ENCODE measurements at places on chromosomes 12 and 14.

DNA sequence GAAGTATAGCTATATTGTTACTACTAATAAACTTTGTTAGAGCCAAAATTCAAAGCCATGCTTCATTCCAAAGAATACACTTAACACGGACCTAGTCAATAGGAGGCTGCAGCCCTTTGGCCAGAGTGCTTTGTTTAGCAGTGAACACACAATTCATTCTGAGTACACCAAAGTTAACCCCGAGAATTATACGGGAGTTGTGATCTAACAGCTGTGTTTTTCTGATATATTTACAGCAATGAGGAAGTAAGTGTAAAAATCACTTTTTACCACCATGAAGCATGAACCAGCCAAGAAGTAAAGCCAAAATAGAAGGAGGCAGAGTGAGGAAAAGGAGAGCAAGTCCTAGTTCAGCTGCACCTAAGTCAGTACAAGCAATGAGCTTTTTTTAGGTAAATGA lies 156.8 kb upstream of the PDE3A start:
- DNase-seq, result no peak

GRCh38 chr12:11953523-11953922 lies 117.2 kb upstream of the BCL2L14 start:
- DNase-seq, result no peak

DNA sequence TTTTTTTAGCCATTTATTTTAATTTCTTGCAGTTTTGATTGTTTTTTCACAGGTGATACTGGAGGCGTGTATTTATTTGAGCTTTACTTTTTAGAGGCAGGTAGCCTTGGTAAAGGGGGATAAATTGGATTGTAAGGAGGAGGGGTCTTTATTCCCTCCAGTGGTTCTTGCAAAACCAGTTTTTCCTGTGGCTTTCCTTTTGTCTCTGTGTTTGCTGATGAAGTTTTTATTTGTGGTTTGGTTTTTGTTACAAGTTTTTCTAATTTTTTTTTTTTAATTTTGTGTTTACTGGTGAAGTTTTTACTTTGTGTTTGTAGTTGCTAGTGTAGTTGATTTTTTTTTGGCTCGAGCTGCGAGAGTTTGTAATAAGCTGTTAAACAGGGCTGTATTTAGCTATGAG lies 278.5 kb downstream of the PRKD1 start:
- no peak for DNase-seq

DNA sequence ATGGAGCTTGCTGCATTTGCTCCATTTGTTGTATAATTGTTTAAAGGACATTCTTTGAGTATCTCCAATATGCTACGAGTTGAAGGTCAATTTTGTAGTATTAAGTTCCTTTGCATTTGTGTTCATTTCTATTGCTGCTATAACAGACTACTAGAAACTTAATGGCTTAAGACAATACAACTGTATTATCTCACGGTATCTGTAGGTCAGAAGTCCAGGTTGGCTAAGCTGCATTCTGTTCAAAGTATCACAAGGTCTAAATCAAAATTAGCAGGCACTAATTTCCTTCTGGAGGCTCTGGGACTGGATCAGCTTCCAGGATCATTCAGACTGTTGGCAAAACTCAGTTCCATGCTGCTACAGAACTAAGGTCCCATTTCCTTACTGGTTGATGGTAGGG lies 340.6 kb downstream of the GXYLT1 start:
- no peak for DNase-seq

DNA sequence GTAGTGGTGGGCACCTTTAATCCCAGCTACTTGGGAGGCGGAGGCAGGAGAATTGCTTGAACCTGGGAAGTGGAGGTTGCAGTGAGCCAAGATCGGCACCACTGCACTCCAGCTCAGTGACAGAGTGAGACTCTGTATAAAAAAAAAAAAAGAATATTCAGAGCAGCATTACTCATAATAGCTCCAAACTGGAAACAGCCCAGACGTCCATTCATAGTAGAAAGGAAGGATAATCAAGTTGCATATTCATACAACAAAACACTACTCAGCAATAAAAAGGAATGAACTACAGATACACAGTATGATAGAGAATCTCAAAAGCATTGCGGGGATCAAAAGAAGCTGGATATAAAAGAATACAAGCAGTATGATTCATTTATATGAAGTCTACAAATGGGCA lies 19.1 kb downstream of the TMEM30B start:
- no peak for DNase-seq

- no peak for DNase-seq
These were observed 37.3 kb downstream of the PTPN11 start for GRCh38 chr12:112456029-112456428.

GRCh38 chr14:99156090-99156425 lies 115.9 kb downstream of the BCL11B start:
- no peak for DNase-seq
